ENCODE measurements at places on chromosomes 1 and 21.

DNA sequence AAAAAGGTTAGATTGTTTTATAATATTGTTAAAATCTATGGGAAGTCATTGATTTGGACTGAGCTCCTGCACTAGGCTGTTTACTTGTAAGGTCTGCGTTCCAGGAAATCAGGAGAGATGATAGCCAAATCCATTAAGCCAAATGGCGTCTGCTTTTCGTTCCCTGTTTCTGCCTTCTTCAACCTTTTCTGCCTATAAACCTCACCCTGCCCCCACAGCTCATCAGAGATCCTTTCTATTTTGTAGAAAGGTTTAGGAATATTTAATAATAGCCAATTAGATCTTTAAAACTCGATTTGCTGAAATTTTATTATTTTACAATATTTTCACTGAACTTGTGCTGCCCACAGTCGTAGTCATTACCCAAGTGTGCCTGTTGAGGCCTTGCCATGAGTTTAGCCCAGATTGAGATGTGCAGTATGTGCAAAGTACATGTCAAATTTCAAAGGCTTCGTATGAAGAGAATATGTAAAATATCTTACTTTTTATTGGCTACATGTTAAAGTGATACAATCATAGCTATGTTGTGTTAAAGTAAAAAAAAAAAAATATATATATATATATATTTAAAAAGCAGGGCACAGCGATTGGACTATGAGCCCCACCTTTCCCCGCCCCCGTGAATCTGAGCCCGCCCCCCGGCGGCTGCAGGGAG, 444 bp upstream of the IARS2 start:
- DNase-seq = no peak

DNA sequence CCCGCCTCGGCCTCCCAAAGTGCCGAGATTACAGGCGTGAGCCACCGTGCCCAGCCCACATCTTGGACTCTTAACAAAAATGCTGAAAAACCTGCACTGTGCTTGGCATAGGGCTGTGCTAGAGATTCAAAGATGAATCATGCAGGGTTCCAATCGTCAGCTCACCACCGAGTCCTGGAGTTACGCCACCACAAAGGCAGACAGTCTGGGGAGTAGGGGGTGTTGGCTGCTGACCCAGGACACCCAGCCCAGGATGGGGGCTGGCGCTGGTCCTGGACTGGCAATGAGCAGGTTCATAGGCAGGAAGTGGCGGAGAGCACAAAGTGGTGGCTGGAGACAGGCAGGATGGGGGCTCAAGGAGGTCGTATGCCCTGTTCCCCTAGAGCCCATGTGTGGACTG, 16.0 kb downstream of the PSRC1 start:
- no peak for DNase-seq

DNA sequence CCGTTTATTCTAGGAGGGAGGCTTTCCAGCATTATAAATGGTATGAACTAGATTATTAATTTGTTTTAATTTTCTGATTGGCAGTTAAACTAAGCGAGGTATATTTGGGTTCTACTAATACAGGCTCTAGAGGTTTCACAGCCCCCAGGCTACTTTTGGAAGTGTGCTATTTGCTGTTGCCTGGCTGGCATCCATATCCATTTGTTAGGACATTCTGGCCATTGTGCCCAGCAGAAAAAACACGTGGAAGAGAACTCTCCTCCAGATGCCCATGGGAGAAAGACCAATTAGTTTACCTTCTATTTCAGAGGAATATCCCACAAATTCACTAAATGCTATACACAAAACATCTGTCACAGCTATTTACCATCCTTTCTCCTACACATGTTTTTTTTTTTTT, 29.3 kb downstream of the MACO1 start:
- no peak for DNase-seq

- DNase-seq = no peak
Measured at GRCh38 chr1:180751921-180752320, 120.1 kb downstream of the XPR1 start.

- no peak for DNase-seq
Measured at GRCh38 chr1:3795453-3796214, 664 bp downstream of the LRRC47 start.

DNA sequence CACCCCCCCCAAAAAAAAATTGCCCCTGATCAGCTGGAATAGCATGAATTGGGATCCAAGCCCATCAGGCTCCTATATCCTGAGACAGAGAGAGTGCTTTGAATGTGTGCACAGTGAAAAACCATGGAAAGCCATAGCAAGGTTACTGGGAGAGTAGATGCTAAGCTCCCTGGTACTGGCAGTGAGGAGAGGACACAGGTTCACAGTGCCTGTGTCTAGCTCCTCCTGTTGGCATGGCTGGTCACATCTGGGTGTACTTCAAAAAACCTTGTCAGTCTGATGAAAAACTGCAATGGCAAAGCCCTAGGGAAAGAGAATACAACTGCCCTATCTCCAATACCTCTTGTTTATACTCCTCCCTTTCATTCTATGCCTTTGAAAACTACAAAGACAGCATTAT, 12.9 kb downstream of the COPA start:
- no peak for DNase-seq

GRCh38 chr1:113405573-113405972, 15.3 kb downstream of the MAGI3 start:
- DNase-seq = no peak

DNA sequence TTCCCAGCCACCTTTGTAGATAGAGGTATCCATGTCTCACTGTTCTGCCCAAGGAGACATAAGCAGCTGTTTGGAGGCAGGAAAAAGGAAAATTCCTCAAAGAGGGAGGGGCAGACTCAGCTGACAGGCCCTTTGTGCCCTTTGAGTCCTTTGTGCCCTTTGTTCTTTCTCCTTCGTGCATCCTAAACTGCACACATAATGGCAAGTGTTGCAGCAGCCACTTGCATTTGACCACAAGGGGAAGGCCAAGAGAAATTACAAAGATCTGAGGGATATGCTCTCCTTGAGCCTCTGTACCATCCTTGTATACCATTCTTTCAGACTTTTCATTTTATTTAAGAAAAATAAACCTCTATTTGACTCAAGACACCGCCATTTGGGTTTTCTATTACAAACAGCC, 71.8 kb upstream of the PKN2 start:
- DNase-seq = no peak

DNA sequence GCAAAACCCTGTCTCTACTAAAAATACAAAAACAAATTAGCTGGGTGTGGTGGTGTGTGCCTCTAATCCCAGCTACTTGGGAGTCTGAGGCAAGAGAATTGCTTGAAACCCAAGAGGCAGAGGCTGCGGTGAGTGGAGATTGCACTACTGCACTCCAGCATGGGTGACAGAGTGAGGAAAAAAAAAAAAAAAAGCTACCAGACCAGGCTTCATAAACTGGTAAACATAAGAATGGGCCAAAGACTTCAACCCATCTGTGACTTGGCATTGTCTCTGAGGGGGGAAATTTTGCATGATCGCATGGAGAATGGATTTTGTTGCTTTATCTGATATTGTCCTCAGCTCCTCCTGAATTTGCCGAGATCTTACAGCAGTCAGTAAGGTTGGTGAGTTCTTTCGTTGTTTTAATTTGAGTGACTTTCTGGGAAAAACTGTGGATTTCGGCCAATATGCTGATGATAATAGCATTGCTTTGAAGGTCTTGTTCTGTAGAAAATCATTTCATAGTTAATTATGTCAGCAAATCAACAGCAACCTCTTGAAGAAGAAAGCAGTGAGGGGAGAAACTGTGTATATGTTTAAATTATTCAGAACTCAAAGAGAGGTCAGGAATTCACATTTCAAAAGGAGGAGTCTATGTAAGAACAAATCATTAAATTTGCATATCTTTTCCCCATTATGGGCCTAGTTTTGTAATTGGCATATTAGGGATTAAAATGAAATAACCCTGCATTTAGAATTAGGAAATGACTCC, 13.1 kb downstream of the FGGY start:
- no peak for DNase-seq

- no peak for DNase-seq
Measured at GRCh38 chr1:200980452-200980772, 43.1 kb downstream of the KIF21B start.
